ENCODE measurements at places on chromosomes 7 and 10.

DNA sequence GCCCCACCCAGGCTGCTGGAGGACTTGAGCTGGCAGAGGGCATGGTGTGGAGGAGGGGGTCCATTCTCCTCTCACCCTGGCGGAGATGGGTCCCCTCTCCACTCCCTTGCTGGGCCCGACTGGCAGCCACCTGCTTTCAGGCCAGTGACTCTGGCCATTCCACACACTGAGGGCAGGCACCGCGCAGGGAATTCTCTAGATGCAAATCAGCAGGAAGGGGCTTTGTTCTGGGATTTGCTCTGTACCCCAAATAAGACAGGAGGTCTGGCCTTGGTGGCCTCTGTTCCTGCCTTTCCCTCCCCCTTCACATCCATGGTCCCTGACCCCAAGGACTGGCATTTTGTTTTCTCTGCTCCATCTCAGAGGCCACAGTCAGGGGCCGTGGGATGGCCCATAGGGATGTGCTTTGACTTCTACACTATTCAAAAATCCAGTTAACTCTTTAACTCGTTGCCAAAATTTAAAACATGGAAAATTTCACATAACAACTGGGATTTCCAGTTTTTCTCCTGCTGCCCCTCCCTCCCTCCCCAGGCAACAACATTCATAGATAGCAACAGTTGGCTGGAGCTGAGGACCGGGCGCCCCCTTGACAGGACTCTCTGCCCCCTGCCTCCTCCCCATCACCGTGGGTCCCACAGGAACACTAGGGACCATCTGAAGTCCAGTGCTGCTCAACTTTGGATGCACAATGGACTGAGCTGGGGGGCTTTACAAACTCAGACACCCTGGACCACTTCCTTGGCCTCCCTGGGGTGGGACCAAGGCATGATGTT lies 33.9 kb downstream of the PPIF start:
- no peak for DNase-seq

- no peak for DNase-seq
Measured at GRCh38 chr7:80981405-80981804, 62.6 kb upstream of the SEMA3C start.

- no peak for DNase-seq
Measured at GRCh38 chr10:52442576-52442975, 128.5 kb downstream of the DKK1 start.

DNA sequence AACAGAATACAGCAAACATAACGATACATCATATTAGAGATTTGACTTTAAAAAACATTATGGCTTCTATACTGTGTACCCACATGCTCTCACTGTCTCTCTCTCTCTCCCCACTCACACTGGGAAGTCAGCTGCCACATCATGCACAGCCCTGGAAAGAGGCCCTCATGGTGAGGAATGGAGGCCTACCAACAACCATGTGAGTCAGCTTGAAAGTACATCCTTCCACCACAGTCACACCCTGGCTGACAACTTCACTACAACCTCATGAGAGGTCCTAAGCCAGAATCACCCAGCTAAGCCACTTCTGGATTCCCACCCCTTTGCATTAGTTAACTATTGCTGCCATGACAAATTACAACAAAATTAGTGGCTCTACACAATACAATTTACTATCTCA lies 23.3 kb upstream of the GPR22 start:
- no peak for DNase-seq

DNA sequence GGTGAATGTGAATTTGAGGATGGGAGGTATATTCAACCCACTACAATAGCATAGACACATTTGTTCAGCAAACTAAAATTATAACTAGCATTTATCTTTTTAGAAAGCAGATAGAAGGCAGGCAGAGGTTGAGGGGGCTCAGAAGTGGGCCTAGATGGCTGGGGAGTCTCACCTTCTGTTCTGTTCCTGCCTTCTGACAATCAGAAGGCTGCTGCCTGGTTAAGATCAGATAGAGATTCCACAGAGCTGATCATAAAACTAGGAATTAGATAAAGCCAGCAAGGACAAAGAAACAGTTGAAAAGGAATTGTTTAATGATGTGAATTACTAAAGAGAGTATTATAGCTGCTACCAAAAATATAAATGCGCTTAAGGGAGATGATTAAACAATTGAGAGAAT lies 11.6 kb upstream of the NFE2L3 start:
- no peak for DNase-seq

DNA sequence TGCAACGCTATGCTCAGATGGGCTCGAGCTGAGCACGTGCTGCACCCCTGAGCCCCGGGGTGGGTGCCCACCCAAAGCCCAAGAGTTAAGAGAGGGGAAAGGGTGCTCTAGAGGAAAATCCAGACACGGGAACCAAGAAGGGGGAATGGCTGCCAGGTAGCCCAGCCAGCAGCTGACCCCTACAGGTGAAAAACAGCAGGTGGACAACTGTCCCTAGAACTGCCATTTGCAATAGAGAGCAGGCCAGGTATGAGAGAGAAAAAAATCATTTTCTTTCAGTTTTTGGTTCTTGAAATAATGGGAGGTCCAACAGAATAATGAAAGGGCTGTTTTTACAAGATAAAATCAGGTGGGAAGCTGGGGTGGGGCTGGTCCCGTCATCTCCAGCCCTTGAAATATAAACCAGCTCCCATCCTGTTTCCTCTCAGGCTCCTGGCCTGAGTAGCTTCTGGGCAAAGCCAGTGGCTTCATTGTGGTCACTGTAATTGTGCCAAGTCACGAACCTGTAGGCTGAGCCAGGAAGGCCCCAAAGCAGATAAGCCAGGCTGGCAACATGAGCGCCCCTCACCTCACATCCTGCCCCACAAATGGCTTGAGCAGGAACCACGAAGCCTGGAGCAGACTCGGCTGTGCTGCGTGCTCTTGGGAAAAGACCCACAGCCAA lies 257.8 kb downstream of the SNX10 start:
- DNase-seq, result no peak

DNA sequence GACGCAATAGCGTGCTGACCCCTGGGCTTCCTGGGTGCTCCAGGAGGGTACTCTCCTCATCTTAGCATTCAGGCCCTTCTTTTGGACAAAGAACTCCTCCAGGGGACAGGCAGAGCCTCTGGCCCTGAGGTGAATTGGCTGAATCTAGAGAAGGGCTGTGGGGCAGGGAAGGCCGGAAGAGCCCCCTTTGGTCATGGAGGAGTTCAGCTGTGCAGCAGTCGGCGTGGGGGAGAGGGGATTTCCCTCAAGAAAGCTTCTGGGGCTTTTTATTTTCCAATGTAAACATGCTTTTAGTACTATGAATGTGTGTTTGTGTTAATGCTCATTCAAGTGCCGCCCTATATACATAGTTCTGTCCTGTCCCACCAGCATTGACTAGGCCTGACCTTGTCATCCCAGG lies 38.8 kb downstream of the FIGNL1 start:
- peak; percentile 44 for DNase-seq

DNA sequence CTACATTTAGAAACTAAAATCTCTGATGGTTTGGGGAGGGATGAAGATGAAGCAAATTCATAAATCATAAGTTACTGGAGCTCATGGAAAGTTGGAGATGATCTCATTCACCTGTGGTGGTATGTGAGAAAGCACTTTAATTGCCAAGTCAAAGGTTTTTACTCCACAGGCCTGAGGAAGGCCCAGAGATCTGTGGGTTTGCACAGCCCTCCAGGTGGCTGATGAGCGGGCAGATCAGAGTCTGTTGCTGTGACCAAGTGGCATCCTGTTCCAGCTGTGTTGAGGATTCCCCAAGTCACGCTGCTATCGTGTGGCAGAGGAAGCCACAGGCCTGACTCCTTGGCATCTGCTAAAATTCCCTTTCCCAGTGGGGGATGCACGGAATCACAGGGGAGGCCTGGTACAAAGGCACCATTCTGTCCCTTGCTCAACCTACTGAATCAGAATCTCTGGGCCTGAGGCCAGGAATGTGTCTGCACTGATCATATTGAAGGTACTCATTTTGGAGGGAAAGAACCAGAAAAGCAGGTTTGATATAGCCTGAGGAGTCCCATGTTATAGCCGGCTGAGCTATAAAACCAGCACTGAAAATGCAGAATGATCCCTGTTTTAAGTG lies 19.7 kb upstream of the DDC start:
- no peak for DNase-seq

DNA sequence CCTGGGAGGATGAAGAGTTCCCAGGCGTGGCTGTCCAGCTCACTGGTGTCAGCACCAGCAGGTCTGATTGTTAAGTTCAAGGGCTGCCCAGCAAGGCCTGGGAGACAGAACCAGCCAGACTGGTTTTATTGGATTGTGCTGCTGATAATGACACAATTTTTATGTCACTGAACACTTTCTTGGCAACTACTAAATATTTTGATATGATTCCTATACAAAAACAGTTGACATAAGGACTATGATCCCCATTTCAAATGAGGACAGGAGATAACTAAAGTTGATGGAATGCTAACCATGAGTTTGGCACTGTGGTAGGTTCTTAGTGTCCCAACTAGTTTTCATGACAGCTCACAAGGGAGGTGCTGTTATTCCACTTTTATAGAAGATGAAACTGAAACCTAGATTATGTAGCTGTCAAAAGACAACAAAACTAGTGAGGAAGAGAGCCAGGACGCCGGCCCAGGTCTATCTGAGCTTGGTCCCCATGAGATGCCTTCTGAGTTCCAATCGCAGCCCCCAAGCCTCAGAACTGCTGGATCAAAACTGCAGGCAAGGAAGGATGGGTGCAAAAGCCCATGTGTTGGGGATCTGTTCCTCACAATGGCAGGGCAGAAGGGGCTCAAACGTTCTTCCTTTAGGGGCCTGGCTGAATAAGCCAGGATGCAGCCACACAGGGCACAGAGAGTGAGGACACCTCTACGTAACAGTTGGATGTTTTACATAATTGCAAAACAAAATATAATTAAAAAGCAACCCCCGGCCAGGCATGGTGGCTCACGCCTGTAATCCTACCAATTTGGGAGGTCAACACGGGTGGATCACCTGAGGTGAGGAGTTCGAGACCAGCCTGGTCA lies 52.8 kb downstream of the COBL start:
- no peak for DNase-seq

DNA sequence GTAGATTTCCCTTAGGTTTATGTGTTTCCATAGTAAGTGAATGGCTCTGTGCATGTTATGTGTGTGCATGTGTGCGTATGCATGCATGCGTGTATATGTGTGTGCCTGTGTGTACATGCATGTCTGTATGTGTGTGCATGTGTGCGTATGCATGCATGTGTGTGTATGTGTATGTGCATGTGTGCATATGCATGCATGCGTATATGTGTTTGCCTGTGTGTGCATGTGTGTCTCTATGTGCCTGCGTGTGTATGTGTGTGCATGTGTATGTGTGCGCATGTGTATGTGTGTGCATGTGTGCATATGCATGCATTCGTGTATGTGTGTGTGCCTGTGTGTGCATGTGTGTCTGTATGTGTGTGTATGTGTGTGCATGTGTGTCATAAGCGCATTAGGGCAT lies 98.8 kb upstream of the AGBL3 start:
- DNase-seq, result no peak

- DNase-seq, result no peak
Measured at GRCh38 chr10:87053111-87053510, 33.0 kb downstream of the FAM25A start.

- no peak for DNase-seq
Measured at GRCh38 chr10:104612571-104613205, 28.4 kb upstream of the SORCS3 start.

GRCh38 chr10:32000937-32001336 lies 55.3 kb downstream of the KIF5B start:
- no peak for DNase-seq

DNA sequence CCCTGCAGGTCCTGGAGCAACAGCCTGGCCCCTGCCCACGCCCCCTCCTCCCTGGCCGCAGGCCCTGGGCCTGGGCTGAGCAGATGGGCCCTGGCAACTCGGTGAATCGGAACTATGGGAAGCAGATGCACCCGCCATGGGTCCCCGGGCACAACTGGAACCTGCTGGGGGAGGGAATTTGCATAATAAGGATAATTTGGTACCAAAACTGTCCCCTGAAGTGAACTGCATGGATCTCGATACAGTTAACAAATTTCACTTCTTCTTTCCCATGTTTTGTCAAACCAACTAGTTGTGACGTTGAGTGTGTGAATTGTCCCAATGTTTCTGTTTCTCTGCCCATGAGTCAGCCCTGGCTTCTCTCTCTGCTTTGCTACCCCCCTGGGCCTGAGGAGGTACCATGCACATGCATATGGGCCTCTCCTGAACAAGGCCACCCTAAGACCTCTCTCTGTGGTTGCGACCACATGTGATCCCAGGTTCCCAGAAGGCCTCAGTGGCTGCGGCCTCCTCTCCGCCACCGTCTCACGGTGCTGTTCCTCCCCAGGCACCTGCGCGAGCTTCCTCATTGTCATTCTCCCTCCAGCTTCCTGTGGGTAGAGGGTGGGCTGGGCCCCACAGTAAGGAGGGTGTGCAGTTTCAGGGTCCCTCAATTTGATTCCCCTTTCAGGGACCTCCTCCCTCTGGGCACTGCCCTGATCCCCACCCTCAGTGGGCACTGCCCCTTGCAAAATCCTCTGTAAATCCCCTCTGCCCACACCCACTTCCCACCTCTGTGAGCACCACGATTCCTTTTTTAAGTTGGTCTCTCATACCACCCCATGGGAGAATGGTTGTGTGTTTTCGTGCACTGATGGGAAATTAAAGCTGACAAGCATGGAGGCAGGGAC lies 40.0 kb downstream of the FIGNL1 start:
- DNase-seq, result peak; percentile 76

- no peak for DNase-seq
Measured at GRCh38 chr10:35318551-35318950, 17.8 kb upstream of the CCNY start.

DNA sequence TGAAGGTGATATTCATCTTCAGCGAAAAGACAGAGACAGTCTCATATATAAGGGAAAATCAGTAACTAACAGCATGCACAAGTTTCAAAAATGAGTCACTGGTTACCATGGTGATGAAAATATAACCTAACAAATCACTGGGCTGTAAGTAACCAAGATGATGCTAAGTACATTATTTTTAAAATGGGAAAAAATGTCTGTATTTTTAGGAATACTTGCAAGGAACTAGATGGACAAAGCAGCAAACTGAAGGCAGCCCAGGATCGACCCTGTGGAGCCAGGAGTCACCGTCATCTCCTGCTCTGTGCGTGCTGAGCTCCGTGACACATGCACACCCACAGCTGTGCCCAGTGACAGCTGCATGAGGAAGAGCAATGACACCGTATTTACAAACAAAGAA lies 137.3 kb downstream of the ELMO1 start:
- DNase-seq, result peak; percentile 40

- no peak for DNase-seq
Measured at GRCh38 chr10:61063034-61063433, 119.0 kb upstream of the RHOBTB1 start.

Data from naive B cell (primary cell).